ENCODE measurements at places on chromosomes 7 and 10.
A peak's percentile ranks its signal among the peaks of the same experiment; 100 is the strongest.

GRCh38 chr10:112874982-112875381 is 75.1 kb upstream of the TCF7L2 start:
- no peak for DNase-seq

GRCh38 chr10:114486938-114487814 is 82.9 kb upstream of the AFAP1L2 start:
- no peak for DNase-seq

GRCh38 chr10:75400771-75401568 is 594 bp downstream of the ZNF503 start:
- no peak for DNase-seq

DNA sequence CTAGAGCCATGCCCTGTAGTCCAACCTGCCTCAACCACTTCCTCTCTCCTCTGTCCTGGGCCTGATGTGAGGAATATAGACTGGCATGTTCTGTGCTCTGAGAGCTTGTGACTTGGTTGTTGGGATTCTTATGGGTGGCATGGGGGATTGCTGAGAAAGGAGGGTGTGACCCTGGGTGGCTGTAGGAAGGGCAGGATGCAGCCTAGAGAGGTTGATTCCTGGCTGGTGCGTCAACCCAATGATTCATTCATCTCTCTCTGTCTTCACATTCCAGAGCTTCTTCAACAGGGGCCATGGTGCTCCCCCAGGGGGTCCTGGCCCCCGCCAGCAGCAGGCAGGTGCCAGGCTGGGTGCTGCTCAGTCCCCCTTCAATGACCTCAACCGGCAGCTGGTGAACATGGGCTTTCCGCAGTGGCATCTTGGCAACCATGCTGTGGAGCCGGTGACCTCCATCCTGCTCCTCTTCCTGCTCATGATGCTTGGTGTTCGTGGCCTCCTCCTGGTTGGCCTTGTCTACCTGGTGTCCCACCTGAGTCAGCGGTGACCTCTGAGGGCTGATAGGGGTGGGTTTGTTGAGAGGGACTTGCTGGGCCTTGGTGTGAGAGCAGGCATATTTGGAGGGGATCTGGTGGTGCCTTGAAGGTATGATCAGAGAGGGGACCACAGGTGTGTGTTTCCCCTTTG is 2.6 kb downstream of the FAM241B start:
- no peak for DNase-seq

DNA sequence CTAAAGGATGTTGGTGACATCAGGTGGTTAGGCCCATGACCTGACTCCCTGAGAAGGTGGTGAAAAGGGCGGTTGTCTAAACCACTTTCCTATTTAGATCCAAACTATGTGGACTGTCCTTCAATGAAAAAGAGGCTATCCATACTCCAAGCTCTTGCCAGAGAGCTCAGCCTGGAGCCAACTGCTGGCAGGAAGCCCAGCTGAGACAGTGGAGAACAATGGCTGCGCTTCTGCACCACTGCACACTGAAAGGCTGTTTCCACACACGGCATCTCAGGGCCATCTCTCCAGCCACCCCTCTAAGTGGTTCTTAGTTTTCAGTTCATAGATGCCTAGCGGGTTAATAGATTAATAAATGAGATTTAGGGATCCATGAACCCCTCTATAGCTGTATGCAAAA is 488.8 kb upstream of the ZMIZ1 start:
- DNase-seq, result peak; percentile 42

- DNase-seq, result no peak
Measured at GRCh38 chr10:97407952-97408248, 6.8 kb upstream of the RRP12 start.

GRCh38 chr10:57968328-57969016 is 299.2 kb downstream of the IPMK start:
- DNase-seq, result no peak

- DNase-seq, result no peak
Measured at GRCh38 chr10:43125881-43126731, 12.1 kb upstream of the CSGALNACT2 start.

- DNase-seq, result no peak
Measured at GRCh38 chr7:30764030-30764975, 6.9 kb upstream of the MINDY4 start.

GRCh38 chr7:90965211-90965610 is 299.0 kb upstream of the FZD1 start:
- no peak for DNase-seq

DNA sequence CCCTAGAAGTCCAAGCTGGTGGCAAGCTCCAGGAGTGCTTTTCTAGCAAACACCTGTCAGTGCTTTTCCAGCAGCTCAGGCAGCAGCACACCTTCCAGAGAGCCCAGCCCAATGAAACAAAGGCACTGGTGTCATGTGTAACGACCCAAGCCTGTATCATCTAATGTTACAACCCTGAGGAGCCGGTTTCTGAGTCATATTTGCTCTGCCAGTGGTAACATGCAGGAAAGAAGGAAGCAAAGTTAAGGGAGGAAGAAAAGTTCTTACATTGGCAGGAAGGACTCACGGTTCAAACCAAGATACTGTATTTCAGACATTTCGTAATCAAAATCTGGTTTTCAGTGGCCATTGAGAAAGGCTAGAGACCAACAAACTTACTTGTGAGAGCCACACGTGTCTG is at the start of gene ANKRD22:
ANKRD22 (minus strand) TSS at position 139 of the 400 bp plus-strand sequence. CDS start 237 bp downstream, outside the sequence.
- DNase-seq, result no peak

- DNase-seq, result no peak
Measured at GRCh38 chr7:37045681-37046179, 321.4 kb upstream of the AOAH start.

DNA sequence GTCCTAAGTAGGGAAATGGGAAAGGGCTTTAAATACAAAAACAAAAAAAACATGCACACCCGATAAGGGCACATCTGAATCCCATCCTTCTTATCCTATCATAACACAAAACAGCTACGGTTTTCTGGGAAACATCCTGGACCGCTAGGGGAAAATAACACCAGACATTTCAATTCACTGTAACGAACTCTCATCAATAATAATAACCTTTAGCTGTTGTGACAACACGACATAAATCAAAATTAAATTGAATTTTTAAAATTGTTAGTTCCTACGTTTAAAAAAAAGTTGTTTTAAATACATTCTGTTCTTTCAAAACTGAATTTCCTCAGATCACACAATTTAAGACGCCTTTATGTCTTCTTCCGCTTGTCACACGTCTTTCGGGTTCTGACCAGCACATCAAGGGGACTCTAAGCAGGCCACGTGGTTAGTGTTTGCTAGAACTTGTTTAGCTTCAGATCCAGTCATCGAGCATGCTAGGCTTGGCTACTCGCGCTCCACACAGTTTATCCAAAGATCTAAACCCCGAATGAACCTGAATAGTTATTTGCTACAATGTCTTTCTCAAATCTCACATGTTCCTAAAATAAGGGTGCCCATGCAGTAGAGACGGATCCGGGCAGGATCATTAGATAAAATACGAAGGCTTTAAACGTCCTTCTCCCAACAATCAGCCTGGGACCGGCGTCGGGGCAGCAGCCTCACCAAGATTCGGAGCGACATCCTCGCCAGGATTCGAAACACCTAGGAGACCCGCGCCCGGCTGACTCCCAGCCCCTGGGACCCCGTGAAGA is 839 bp downstream of the IKZF5 start:
- DNase-seq, result peak; percentile 13

- no peak for DNase-seq
Measured at GRCh38 chr10:77603534-77603927, 34.1 kb downstream of the KCNMA1 start.

DNA sequence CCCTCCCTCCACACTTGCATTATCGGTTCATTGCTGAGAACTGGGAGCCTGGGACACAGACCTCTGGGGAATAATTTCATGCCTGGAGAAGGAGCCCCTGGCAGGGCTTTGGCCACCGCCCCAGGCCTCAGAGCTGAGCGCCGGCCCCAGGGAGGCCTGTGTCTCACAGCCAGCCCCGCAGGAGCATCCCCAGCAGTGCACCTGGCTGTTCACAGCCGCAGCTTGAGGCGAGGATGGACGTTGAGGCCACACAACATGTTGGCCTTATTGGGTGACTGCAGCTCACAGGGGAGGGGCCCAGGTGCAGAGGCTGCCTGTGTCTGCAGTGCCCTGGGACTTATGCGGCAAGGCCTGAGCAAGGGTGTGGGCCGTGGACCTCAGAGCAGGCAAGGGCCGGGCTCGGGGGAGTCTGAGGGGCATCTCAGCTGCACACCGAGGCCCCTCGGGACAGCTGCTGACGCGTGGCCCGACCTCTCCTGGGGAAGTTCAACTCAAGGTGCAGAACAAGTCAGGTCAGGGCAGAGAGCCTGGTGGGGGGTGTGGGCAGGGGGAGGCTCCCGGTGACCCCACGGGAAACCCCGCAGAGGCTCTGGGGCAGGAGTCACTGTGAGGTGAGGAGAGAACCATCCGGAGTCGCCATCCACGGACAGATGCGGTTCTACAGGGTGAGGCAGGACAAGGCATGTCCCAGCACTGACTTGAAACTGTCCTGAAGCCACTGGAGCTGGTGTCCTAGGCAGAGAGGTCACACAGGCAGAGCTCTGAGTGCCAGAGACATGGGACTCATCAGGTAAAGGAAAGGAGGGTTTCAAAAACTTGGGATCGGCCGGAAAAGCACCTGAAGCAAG is 13.1 kb upstream of the UBE3C start:
- DNase-seq, result no peak

GRCh38 chr10:81081887-81082620 is 544.4 kb downstream of the SH2D4B start:
- DNase-seq, result no peak

DNA sequence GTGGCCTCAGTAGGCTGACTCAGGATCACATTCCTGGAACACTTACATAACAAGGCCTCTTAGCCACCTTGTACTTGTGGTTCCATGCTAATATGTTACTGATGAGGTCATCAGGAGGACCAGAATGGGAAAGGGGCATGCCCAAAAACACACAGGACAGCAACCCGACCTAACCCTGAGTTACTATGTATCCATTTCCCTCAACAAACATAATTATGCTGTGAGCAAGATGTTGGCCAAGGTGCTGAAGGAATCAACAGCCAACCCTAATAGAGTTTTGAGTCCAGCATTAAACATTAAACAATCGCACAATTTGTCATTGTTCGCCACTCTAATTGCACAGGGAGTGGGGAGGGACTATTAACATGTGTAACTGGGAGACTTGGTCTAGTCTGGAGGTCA is 129.4 kb downstream of the PLPP4 start:
- no peak for DNase-seq

Measured in hypothalamus (tissue), 51 donors.